ENCODE measurements at places on chromosomes 4 and X.

DNA sequence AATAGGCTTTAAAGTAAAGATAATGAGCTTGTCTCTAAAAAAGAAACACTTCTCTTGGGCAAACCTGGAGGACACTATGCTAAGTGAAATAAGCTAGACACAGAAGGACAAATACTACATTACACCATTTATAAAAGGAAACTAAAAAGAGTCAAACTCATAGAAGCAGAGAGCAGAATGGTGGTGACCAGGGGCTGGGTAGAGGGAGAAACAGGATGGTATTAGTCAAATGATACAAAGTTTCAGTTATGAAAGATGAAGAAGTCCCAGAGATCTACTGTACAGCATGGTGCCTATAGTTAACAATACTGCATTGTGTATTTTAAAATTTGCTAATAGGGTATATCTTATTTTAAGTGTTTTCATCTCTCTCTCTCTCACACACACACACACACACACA lies 28.5 kb downstream of the ACSL4 start:
- no peak for DNase-seq

- no peak for DNase-seq
Observed at GRCh38 chr4:2765832-2766526, 9.8 kb upstream of the TNIP2 start.

- DNase-seq: no peak
Observed at GRCh38 chr4:128600410-128600809, 209.1 kb upstream of the JADE1 start.

DNA sequence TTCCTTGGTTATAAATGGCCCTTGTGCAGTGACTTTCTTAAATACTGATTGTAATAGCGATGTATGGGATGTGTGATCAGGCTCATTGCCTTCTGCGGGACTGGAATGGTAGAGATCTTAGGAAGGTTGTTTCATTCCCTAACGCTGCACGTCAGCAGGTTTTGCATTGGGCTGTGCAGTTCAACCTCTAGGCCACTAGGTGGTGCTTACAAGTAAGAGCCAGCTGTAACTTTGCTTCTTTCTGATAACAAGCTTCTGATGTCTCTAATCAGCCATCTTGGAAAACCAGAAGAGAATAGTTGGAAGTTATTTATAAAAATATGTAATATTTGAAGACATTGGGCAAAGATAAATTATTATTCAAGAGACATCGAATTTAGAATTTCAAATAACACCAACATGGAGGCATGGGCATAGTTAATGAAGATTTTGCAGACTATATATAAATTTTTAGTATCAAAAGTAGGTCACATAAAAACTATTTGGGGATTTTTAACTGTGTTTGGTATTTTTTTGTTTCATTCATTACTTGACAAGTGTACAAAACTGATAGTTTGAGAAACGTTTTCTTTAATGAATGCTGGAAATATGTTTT lies 339.7 kb upstream of the PCDH7 start:
- peak; percentile 60 for DNase-seq

DNA sequence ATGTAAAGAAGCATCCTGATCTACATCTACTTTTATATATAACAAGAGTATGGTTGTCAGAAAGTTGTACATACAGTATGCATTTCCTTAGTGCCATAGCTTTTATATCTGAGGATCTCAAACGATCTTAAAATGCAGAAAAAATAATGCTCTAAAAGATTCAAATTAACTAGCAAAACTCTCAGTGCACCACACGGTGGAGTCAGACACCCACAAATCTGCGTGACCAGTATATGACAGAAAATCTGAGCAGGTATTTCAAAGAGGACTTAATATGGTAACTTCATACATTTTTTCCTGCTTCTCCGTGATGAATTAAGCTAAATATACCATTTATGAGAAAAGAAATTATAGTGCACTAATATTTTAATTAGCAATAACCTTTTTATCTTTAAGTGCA lies 803.0 kb downstream of the DMD start:
- DNase-seq: peak; percentile 1

DNA sequence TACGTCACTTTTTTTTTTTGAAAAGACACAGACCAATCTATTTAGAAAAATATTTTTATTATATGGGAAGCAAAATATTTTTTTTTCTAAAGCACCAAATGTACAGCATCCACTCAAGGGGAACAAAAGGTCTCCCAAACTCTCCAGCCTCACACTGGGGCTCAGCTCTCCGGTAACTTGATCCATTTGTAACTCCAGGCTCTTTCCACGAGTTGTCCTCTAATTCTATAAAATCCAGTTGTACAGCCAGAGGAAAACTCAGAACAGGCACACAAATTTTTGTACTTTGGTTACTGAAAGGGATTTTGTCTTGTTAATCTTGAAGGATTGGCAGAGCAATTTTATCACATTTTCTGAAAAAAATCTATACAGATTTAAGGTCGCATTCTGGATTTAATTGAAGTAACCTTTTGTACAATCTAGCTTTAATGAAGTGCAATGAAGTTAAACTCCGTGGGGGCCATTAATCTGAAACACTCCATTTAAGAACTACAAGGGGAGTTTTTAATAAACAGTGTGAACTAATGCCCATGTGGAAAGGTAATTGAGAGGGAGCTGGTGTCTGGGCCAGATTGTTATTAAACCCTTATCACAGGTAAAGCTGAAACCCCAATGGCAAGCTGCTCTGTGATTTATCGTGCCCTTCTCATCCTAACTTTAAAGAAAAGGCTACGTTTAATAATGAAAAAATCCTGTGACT lies 161.2 kb upstream of the FRG1 start:
- DNase-seq: no peak

Data from suppressor macrophage (primary cell).